ENCODE measurements at places on chromosomes 6 and 20.

DNA sequence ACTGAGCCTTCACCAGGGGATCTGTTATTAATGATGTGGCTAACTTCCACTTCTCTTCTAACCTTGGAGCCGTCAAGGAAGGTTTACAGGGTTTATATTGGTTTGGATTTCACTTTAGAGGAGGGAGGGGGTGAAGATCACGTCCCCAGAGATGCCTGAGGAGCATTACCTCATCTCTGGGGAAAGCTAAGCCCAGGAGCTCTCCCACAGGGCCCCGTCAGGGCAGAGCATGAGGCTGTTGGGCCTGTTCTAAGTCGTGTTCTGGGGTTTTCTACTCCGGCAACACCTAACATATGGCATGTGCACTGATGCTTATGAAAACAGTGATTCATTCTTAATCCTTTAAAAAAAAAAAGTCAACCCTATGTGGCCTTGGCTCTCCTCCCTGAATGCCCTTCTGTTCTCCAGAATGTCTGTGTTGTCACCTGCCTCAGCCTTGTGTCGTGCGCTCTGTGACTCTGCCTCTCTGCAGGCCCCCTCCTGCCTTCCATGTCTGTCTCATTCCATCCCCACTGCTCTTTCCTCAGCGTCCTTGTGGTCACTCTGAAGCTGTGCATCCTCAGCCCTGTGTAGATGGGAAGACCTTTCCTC, 97.4 kb upstream of the JARID2 start:
- DNase-seq = no peak

GRCh38 chr6:28429781-28430180, 13.5 kb downstream of the ZSCAN23 start:
- DNase-seq = no peak

GRCh38 chr6:139834232-139834631, 459.8 kb upstream of the CITED2 start:
- no peak for DNase-seq

DNA sequence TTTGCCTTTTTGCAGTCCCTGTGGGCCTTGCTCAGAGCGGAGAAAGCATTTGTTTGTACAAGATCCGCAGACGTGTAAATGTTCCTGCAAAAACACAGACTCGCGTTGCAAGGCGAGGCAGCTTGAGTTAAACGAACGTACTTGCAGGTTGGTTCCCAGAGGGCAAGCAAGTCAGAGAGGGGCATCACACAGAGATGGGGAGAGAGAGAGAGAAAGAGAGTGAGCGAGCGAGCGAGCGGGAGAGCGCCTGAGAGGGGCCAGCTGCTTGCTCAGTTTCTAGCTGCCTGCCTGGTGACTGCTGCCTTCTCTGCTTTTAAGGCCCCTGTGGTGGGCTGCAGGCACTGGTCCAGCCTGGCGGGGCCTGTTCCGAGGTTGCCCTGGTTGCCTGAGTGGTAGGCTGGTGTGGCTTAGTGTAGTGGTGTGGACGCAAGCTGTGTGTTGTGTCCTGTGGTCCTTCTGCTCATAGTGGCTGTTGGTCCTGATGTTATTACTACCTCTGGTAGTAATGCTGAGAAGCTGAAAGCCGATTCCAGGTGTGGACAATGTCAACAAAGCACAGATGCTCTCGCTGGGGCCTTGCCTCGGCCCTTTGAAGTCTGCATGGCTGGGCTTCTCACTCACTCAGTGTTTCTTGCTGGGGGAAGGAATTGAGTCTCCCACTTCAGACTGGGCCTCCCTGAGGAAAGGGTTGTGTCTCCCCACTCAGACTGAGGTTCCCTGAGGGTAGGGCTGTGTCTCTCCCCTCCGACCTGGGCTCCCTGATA, 12.1 kb downstream of the VEGFA start:
- DNase-seq = no peak

- no peak for DNase-seq
Measured at GRCh38 chr20:9109566-9109965, 40.7 kb downstream of the PLCB4 start.

DNA sequence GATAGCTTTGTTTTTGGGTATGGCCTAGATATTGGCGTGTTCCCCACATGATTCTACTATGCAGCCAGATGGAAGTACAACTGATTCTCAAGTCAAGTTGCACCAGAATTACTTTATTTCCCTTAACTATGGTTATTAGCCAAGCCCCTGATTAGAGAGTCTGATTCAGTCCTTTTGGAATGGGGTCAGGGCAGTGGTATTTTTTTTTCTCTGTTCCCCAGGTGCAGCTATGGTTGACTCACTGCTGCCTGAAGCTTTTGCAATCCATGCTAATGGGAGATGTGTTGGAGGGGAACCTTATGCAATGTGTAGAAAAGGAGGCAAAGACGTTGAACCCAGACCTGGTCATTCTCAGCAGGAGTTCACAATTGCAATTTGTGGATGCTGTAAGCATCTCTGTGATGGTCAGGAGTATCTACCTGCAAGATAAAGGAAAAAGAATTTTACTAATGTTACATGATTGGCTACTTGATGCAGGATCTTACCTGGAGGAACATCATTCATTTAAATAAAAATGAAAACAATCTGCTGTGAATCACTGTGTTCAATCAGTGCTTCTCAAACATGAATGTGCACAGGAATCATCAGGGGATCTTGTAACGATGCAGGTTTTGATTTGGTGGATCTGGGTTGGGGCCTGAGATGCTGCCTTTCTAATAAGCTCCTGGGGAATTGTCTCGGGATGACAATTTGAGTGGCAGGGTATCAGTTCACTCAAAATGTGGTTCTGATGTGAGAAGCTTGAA, 49.4 kb downstream of the PFDN4 start:
- DNase-seq = no peak

Data from activated T-cell treated with anti-CD3 and anti-CD28 coated beads for 48 hours (primary cell).